ENCODE measurements at places on chromosomes 12 and 14.

DNA sequence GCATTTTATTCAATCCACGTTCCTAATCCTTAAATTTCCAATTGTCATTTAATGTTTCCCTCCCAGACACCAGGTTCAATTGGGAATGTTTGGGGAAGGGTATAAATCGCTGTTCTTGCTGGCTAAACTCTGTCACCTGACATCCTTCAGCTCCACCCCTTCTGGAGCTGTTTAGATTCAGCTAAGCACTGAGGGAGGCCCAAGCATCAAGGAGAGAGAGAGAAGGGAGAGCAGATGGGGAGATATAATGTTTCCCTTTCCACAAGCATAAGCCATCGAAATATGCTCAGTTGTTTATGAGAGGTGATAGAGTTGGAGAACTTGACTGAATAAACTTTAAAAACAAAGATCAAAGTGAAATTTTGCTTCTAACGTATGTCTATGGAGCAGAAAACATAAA, 1.8 kb downstream of the ABCC9 start:
- no peak for DNase-seq

- DNase-seq, result peak; percentile 34
Measured at GRCh38 chr14:92819011-92819597, 25.0 kb downstream of the GOLGA5 start.

DNA sequence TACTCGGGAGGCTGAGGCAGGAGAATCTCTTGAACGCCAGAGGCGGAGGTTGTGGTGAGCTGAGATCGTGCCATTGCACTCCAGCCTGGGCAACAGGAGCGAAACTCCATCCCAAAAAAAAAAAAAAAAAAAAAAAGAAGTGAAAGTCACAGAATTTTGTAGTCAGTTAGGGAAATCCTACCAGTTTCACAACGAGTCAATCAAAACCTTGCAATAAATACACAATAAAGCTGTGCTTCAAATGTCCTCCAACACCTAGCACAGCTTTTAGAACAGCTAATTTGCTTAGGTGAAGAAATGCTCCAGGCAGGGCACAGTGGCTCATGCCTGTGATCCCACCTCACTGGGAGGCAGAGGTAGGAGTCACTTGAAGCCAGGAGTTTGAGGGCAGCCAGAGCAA, 112.8 kb upstream of the ATF7IP start:
- DNase-seq, result peak; percentile 52

GRCh38 chr12:122389677-122390076, 32.8 kb downstream of the CLIP1 start:
- DNase-seq, result no peak

GRCh38 chr14:35277179-35277578, 15.0 kb upstream of the PSMA6 start:
- DNase-seq, result no peak

DNA sequence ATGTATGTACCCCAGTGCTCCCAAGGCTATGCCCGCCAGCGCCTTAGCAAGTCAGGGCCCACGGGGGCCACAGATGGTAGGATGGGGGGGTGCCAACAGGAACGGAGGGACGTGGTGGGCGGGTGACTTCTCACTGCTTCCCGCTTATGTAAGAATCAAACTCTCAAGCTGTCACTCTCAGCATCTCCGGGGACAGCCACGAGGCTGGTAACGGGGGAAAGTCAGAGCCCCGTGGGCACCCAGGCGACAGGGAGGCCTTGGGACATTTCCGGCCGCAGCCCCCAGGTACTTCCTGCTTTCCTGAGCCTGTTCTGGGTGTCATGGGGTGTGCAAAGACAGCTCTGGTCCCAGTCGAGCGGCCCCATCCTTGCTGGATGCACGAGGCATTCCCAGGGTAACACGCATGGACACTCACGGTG, 59.3 kb downstream of the TESC start:
- peak; percentile 24 for DNase-seq

Data from inflammatory macrophage (primary cell).